ENCODE measurements at places on chromosomes 3 and 15.
A peak's percentile ranks its signal among the peaks of the same experiment; 100 is the strongest.

GRCh38 chr3:50157827-50158529, 2.9 kb downstream of the SEMA3F start:
- H3K36me3 ChIP-seq: no peaks in the 10 kb centered on the region
- no peak for DNase-seq
- no peak overlapping the region for H3K27ac ChIP-seq
- peaks cover 8% of the 10 kb centered on the region for H3K4me1 ChIP-seq
- no peak overlapping the region for H3K4me3 ChIP-seq

DNA sequence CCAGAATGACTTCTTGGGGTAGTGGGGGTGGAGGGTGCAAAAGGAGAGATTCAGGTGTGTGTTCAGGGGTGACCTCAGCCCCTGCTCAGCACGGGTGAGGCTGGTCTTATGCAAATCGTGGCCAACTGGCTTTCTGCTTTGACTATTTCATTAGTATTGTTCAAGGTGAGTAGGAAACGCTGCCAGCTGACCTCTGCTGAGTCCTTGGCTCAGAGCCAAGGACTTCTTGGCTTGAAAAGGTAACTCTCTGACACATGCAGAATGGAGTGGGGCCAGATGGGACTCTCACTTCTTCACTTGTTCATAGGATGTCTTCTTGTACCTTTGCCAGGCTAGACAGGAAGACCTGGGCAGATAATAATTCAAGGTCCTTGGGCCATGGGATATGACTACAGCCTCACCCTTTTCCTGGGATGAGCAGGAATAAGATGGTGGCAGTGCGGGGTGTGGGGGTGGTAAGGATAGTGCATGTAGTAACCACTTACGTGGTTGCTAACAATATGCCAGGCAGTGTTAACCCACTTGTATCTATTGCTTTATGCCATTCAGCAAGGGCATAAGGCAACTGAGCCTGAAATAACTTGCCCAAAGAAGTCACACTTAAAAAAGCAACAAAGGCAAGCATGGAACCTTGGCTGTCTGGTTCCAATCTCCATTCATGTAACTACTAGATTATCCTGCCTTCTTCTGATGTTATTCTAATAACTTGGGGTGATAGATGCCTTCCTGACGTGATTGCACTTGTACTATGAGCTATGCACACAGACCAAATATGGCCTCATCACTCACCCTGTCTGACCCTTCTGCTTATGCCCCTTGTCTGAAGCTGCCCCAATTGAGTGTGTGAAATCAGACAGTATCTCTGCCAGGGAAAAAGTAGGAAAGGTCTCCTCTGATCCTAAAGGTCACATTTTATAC, 193.1 kb downstream of the NR1D2 start:
- no peaks in the 10 kb centered on the region for H3K4me1 ChIP-seq
- DNase-seq: no peak
- H3K27me3 ChIP-seq: no peaks in the 10 kb centered on the region
- no peak overlapping the region for H3K4me3 ChIP-seq

DNA sequence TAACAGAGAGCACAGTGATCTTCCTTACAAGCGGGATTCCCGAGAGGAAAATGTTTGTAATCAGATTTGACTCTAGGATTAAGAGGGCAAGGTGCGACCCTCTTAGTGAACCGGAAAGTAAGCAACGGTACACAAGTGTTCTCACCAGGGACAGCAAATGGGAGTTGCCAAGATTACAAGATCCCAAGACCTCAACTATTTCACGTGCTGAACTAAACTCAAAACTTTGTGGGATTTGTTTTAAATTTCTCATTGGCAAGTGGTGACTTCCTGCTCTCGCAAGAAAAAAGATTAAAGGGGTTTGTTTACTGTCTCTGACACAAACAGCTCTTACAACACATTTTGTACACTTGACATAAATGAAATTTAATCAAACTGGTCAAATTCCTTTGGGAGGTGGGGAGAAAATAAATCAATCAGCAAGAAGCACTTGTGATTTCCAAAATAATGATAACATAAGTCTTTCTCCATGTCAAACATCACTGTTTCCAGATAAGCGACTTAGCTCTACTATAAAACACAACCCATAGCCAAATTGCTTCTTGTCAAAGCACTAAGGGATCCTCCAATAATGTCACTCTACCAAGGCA, 2.2 kb upstream of the PGPEP1L start:
- H3K27me3 ChIP-seq: no peaks in the 10 kb centered on the region
- DNase-seq: no peak
- peaks cover 2% of the 10 kb centered on the region for H3K4me1 ChIP-seq
- H3K27ac ChIP-seq: no peak overlapping the region

DNA sequence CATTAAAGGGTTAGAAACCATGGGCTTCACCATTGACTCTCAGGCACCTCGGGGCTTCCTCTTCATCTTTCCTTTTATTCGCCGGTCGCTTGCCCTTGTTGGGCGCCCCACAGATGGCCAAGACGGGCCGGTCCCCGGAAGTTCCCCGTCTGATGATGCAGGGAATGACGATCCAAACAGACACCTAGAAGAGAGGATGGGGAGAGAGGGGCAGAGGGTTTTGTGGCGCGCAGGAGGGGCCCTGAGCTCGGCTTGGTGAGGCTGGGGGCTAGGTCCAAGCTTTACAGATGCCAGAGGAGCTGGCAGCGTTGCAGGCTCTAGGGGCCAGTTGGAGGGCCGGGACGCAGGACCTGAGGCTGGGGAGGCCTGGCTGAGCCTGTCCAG, 532 bp upstream of the ESYT3 start:
- no peak overlapping the region for H3K27ac ChIP-seq
- H3K27me3 ChIP-seq: peaks cover 43% of the 10 kb centered on the region
- no peaks in the 10 kb centered on the region for H3K36me3 ChIP-seq
- peaks cover 5% of the 10 kb centered on the region for H3K4me1 ChIP-seq

DNA sequence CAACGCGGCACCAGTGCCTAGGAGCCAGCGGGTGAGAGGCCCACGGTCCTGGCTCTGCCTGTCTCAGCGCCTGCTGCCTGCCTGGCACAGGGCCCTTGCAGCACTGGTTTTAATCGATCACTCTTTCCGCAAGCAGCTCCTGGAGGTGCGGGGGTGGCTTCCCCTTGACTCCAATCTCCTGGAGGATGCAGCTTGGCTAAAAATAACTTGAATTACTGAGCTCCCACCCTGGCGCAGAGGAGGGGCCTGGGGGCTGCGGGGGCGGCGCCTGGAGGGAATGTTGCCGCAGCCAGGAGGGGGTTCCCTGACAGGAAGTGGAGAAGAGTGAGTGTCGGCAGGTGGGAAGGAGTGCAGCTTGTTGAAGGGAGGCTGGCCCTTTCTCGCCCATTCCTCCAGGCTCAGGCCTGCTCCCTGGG, 9.9 kb upstream of the RPL29 start:
- no peaks in the 10 kb centered on the region for H3K27me3 ChIP-seq
- H3K4me1 ChIP-seq: peaks cover 16% of the 10 kb centered on the region
- H3K27ac ChIP-seq: no peak overlapping the region
- DNase-seq: peak; percentile 43
- H3K36me3 ChIP-seq: no peaks in the 10 kb centered on the region

DNA sequence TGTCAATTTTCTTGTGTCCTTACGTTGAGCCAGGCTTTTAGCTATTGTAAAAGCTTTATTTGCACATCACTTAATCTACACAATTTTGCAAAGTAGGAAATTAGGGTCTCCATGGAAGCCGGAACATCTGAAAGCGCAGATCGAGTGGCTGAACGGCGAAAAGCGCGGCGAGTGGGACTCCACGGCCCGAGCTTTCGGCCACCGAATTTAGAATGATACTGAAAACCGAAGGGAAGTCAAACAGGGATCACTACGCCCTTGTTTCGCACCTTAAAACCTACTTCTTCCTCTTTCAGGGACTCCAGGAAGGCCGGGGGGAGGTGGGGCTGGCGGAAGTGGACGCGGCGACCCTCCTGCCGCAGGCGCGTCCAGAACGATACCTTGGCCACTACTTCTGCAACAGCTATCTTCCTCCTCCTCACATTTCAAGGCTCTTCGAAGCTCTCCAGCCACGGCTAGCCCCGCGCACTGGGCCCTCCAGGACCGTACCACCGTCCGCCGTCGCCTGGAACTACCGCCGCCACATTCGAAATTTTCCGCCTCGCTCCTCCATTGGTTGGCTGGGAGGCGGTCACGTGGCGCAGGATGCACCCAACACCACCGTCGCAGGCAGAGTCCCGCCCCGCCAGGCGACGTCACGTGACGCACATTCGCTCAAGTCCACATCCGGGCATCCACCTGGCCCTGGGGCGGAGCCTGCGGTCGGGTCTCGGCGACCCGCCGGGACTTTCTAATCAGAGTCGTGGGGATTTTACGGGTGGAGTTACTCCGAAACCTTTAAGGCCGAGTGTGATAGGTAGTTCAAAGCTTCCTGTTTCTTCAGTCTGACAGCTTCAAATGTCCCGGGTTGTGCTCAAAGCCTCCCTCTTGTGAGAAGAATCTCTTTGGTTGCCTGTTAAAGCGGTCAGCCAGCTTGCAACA, at the start of gene SGO1:
SGO1 (minus strand) TSS at position 528 of the 921 bp plus-strand sequence. CDS start 2,179 bp downstream, outside the sequence.
- H3K36me3 ChIP-seq: peaks cover 14% of the 10 kb centered on the region
- no peak within 1 kb of the TSS for H3K4me3 ChIP-seq
- peak; percentile 100 for DNase-seq
- no peak within 1 kb of the TSS for H3K27ac ChIP-seq

GRCh38 chr3:172562871-172563865, 39.9 kb upstream of the TNFSF10 start:
- peak overlapping the region; percentile 75 for H3K27ac ChIP-seq
- H3K4me1 ChIP-seq: peaks cover 31% of the 10 kb centered on the region
- peak overlapping the region; percentile 42 for H3K4me3 ChIP-seq

DNA sequence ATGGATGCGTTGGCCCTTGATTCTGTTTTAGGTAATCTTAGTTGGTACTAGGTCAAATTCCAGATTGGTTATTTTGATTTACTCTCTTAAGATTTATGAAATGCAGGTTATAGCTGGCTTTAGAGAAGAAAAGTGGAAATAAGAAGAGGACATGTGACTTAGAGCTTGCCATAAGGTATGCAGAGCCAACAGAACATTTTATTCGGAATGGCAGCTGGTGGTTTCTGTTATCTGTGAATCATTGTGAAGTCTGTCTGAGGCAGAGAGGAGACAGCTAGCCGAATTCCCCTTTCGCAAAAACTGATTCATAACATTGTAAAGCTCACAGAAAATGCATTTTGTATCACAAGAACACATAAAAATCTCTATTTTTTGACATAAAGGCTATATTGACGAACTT, 82.1 kb downstream of the FILIP1L start:
- H3K4me3 ChIP-seq: no peak overlapping the region
- no peak for DNase-seq
- H3K4me1 ChIP-seq: peaks cover 9% of the 10 kb centered on the region
- H3K27ac ChIP-seq: no peak overlapping the region
- no peaks in the 10 kb centered on the region for H3K27me3 ChIP-seq

GRCh38 chr15:78207110-78207458, 27.3 kb downstream of the ACSBG1 start:
- no peak overlapping the region for H3K4me3 ChIP-seq
- no peak overlapping the region for H3K27ac ChIP-seq
- H3K4me1 ChIP-seq: no peaks in the 10 kb centered on the region
- DNase-seq: no peak
- H3K36me3 ChIP-seq: no peaks in the 10 kb centered on the region
- H3K27me3 ChIP-seq: peaks cover under 1% of the 10 kb centered on the region

- no peak overlapping the region for H3K27ac ChIP-seq
- H3K4me3 ChIP-seq: no peak overlapping the region
- no peak for DNase-seq
Observed at GRCh38 chr3:63762934-63763550, 56.1 kb upstream of the C3orf49 start.
